Cerebellum (tissue), 4 donors: ENCODE measurements at places on chromosomes 1 and 21. TPM values are rescaled to one million over a fixed set of nuclear protein-coding genes. Genes with fewer than 3 reads are reported as not detected.
A peak's percentile ranks its signal among the peaks of the same experiment; 100 is the strongest.

ST6GALNAC3 gene
- total RNA-seq: 15.2 TPM

DNA sequence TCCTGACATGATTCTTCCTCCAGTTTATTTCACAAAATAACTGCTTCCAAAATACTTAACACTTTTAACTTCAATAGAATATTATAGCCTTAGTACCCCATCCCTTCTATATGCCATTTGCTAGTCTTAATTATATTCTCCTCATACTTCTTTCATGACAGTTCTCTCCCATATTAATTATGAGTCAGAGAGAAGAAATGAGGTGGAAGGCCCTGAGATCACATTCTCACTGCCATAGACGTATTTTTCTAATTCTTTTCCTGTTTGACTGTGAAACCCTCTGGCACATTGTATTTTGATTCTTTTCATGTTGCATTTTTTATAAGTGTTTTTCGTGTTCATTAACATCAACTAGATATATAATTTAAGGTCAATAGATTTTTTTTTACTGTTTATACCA is 88.4 kb downstream of the GTF2B start:
- no peak for DNase-seq

GRCh38 chr1:227318853-227319607 is 738 bp upstream of the CDC42BPA start:
- peak; percentile 82 for DNase-seq

DNA sequence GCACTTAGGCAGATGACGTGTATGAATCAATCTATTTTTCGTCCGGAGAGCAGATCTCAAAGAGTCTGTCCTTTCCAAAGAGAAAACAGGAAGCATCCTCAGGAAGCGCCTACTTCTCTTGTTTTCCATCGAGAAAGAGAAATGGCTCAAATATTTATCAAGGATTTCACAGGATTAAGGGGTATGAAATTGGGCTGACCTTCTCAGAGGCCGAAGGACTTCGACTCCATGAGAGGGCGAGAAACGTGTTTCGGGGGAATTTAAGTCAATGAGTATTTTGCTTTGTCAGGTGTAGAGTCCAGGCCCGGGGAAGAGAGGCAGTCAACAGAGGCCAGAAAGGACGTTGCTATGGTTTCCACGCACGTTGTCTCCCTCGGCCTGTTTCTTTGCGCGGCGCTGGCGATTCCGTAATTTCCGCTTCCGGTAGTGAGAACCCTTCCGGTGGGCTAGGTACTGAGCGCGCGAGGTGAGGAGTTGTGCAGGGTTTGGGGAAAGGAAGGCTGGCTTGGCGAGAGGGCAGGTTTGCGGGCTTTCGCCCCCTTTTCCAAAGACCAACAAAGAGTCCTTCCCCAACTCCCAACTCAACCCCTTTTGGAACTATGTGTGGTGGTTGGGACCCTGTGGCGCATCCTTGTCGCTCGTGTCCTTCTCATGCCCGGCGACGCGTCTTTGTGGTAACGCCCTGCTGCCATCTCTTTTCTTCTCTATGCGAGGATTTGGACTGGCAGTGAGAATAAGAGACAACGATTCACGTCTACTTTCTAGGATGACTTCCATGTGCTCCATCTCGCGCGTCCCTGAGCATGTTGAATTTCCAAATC is at the start of gene MRPS21:
MRPS21 (plus strand) TSS at position 429 of the 821 bp plus-strand sequence. CDS start 506 bp downstream, outside the sequence.
- DNase-seq: peak; percentile 95

GRCh38 chr1:192488058-192488457 is 87.5 kb upstream of the RGS1 start:
- DNase-seq: no peak

DNA sequence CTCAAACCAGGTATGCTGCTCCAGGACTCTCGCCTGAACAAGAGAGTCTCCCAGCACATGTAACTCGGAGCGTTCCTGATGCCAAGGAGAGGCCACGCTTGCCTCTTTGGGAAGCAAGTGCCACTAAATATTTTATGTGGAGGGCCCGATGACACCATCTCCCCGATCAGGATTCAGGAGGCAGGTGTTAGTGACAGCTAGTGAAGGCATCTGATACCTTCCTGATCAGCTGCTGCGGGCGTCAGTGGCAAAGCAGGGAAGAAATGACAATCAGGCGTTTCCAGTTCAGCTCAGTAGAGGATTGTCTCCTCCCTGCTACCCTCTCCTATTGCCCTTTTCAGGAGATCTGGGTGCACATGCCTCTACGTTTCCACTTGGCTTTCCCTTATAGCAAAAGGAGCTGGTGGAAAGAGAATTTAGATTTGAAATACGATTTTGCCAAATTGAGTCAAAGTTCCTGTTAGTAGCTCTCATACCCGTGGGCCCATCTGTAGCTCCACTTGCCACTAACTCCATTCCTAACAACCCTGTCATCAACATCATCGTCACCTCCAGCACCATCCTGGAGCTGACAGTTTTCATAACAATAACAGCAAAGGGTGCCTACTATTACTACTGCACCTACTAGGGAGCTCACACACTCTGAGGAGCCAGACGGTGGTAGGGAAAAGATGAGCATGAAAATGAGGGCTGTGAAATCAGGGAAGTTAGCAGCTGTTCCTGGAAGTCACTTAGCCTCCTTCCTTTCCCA is 21.6 kb downstream of the PLXNA2 start:
- DNase-seq: no peak

- DNase-seq: no peak
Observed at GRCh38 chr1:11151826-11152612, 37.1 kb upstream of the ANGPTL7 start.

- DNase-seq: no peak
Observed at GRCh38 chr1:67683766-67684525, 1.1 kb upstream of the GADD45A start.

GRCh38 chr1:167825419-167826079 is 88.4 kb downstream of the ADCY10 start:
- no peak for DNase-seq

RPE65 gene
- 0.09 TPM for total RNA-seq

DNA sequence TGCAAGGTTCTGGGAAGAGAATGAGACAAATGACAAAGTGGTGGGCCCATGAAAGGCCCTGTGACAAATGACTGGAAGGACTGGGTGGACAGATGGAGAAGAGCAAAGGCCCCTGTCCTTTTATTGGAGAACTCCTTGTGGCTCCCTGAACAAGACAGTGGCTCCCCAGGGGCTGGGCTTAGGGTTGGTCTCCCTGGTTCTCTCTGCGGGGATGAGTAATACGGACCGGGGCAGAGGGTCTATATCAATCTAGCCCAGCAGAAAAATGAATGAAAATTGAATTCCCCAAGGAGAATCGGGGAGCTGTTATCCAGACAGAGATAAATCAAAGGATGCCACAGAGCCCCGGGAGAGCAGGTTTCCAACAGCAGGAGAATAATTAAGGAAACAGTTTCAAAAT is 5.2 kb upstream of the LHX4 start:
- DNase-seq: no peak

GRCh38 chr1:110082477-110082876 is 12.0 kb upstream of the ALX3 start:
- no peak for DNase-seq

DNA sequence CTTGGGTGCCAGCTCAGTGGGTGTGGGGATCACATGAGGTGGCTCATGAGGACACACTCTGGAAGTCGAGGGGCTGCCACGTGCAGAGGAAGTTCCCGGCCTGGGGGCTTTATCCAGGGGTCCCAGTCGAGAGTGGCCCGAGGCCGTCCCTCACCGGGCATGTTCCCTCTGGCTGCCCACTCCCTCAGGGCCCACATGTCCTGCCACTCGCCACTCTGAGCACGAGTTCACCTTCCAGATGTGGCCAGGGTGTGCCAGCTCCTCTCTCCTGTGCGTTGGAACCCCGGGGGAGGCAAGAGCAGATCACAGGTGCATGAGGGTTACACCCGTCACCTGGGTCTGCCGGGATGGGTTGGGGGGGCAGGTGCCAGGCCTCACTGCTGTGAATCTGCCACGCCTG is 14.6 kb downstream of the TMEM201 start:
- DNase-seq: no peak

- no peak for DNase-seq
Observed at GRCh38 chr1:98398092-98398491, 263.4 kb upstream of the SNX7 start.

CYP4A11 gene
- 0.36 TPM for total RNA-seq

DNA sequence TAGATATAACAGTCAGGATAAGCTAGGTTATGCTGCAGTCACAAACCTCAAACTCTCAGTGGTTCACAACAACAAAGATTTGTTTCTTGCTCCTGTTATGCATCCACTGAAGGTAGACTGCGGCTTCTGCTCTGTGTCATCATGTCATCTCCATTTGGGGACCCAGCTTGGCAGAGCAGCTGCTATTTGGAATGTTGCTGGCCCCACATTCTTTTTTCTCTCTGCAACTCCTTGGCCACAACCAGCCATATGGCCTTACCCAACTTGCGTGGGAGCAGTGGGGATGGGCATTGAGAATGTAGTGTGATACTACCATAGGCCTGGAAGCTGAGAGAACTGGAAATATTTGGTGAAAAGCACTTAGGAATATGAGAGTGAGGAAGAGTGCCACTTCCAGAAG is 26.4 kb downstream of the AGO4 start:
- DNase-seq: no peak

FMO2 gene
- 0.36 TPM for total RNA-seq

- peak; percentile 57 for DNase-seq
Observed at GRCh38 chr1:91282695-91283420, 121.8 kb downstream of the HFM1 start.

OR2W3 gene
- 0.73 TPM for total RNA-seq

DNA sequence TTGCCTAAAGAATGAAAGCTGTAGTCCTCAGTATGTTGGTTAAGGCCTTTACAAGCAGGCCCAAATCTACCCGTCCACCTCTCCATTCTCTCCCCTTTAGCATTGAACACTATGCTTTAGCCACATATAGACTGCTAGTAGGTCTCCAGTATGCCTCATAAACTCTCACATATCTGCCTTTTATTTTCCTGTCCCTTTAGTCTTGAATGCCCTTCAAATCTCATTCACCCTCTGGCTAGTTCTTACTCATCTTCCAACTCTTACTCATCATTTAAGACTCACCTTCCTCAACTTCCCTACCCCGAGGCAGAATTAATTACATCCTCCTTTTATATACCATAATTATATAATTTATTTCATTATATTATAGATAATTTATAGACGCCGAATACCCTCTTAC is 78.7 kb upstream of the TSPAN2 start:
- DNase-seq: no peak

EVA1C gene
- total RNA-seq: 7.6 TPM

DNA sequence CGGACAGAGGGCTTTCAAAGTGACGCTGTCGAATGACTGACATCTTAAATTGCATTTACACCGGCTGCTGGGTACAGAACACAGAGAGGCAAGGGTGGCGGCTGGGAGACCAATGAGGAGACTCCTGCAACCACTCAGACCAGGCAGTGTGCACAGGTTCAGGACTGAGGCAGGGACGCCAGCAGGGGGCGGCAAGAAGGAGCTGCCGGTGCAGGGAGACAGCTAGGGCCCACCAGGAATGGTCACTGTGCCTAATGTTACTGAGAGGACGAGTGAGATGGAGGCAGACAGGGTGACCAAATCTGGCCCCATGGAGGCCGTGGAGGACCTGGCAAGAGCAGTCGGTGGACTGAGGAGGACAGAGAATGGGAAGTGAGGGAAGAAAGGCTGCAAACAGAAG is 23.5 kb downstream of the GLIS1 start:
- DNase-seq: no peak

APOBEC4 gene
- not detected for total RNA-seq

DNA sequence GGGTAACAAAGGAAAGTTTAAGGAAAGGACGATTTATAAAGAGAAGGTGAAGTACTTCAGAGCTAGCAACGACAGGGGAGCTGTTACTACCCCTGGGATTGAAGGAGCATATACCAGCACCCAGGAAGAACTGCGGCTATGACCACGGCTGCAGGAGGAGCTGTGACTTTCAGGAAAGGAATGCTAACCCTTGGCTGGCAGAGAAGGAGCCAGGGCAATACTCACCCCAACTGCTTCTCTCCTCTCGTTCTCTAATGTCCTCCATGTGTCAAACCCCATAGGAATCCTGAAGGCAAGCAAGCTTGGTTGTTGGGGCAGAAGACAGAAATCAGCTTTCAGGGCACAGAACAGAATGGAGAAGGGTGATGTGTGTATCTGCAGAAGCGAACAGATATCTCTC is 120.5 kb downstream of the TMEM53 start:
- no peak for DNase-seq
